Activated T-helper 1 cell treated with Interleukin-2 at 50 U/mL for 16 hours (primary cell): ENCODE measurements at places on chromosomes 12 and 14.

DNA sequence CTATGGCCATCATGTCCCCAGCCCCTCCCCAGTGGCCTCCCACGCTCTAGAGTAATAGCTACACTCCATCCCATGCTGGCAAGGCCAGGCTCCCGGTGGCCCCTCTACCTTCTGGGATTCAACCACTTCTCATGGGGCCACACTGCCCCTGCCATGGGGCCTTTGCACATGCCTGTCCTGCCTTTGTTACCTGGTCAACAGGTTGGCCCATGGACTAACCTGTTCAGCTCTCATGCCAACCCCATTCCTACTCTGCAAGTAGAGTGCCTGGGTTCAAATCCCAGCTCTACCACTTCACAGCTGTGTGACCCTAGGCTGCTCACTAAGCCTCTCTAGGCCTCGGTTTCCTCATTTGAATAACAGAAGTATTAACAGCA, 98.5 kb downstream of the RFLNA start:
- no peak for DNase-seq

DNA sequence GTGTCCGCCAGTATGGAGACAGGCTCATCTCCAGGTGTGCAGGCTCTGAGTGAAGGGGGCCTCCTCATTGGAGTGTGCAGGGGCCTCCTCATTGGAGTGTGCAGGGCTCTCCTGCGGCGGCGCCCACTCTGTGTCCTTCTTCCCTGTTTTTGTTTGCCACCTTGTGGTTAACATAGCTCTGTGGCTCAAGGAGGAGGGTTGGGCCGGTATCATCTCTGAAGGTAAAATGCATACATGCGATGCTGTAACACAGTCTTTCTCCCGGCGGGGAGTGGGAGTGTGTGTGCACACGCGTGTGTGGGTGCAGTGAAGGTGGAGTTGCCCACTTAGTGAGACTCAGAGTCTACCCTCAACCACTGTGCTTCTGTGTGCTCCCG, 429.4 kb downstream of the ZFP36L1 start:
- no peak for DNase-seq

- DNase-seq: no peak
Measured at GRCh38 chr12:68352067-68352466, 19.9 kb upstream of the MDM1 start.

DNA sequence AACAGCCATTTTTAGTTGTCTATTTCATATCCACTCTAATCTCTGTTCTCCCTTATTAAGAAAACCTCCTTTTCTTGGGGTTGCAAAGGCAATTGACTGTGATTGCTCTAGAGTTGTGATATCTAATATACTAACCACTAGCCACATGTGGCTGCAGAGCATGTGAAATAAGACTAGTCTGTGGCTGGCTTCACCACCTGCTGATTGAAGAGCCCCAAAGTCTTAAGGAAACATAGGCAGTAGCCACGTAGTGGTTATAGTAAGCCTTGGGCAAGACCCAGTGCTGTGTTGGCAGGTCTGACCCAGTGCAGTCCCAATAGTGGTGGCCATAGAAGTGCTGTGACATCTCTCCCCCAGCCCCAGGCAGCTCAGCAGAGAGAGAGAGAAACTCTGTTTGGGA, 28.4 kb upstream of the ATP2B1 start:
- DNase-seq: no peak

GRCh38 chr12:6084261-6084968, 40.1 kb downstream of the VWF start:
- no peak for DNase-seq

DNA sequence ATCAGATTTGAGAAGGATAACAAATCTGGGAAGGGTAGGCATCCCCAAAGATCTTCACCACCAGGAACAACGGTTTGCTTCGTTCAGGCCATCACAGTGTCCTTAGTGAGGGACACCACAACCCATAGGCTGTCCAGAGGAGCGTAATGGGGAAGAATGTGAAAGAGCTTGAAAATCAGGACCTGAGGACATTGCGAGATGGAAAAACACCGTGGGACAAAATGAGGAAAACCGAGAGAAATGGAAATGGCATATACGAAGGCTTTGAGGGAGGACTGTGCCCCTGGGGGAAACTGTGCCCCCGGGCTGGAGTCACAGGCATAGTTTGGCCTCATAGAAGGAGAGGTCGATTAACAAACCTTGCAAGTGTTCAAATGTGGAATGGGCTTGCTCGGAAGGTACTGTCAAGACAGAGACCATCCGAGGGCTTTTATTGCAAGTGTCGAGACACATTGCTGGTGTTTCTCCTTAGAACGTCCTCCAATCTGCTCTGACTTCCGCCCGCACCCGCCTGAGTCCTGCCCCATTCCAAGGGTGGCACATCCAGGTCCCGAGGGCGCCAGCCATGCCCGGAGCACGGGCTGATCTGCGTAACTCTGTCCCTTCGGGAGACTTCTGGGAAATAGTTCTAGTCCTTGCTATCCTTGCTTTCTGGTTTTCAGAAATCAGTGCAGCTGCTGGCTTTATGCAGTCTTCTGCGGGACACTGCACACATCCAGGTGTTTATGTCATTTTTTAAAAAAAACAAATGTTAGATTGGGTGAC, 885 bp upstream of the PALS1 start:
- peak; percentile 5 for DNase-seq

- DNase-seq: no peak
Measured at GRCh38 chr12:115452751-115453281, 768.8 kb upstream of the TBX3 start.

DNA sequence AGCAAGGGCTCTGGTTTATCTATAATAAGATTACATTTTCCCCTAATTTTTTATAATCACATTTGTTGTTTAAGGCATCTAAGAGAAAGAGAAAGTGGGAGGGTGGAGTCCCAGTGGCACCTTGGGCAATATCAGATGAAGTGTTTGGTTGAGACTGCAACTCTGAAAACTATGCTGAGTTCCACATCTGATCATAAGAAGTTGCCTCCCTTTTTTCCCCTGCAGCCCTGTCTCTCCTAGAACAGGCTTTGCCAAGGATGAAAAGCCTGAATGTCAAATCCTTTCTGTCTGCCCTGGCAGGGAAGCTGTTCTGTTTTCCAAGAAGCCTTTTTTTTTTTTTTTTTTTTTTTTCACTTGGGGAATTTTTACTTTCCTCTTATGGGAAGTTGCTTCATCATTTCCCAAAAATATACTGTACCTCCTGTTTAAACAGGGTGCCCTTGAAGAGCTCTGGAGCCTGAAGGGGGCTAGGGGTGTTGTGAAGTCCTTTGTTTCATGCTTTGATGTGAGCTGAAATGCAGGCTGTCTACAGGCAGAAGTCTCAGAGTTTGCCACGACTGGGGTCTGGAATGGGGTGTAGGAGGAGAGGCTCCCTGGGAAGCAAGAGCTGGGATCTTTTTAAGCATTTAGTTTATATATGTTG, 71.3 kb downstream of the SUSD6 start:
- no peak for DNase-seq

DNA sequence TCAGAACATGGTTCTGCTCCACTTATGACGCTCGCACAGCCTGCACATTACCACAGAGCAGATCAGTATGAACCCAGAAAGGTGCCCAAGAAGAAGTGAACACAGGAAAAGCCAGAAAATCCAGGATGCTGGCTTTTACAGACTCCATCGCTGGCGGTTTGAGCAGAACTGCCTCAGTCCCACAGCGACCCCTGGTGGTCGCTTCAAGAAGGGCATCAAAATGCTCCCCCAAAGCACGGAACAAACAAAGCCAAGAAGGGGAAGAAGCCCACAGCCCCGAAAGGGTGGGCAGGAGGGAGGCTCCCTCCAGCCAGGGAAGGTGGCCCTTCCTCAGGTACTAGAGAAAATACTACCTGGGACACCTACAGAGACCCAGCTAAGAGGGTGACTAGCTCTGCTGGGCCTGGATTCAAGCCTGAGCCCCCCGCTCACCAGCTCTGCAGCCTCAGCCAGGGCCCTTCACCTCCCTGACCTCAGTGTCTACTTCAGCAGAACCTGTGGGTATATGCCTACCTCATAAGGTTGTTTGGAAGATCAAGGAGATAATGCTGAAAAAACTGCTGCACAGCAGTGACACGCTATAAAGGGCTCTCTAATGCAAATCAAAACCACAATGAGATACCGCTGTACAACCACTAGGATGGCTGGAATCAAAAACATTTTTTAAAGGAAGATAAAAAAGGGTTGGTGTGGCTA, 98.1 kb downstream of the NCOR2 start:
- DNase-seq: no peak

- DNase-seq: no peak
Measured at GRCh38 chr12:108526482-108527165, 11.5 kb downstream of the FICD start.

DNA sequence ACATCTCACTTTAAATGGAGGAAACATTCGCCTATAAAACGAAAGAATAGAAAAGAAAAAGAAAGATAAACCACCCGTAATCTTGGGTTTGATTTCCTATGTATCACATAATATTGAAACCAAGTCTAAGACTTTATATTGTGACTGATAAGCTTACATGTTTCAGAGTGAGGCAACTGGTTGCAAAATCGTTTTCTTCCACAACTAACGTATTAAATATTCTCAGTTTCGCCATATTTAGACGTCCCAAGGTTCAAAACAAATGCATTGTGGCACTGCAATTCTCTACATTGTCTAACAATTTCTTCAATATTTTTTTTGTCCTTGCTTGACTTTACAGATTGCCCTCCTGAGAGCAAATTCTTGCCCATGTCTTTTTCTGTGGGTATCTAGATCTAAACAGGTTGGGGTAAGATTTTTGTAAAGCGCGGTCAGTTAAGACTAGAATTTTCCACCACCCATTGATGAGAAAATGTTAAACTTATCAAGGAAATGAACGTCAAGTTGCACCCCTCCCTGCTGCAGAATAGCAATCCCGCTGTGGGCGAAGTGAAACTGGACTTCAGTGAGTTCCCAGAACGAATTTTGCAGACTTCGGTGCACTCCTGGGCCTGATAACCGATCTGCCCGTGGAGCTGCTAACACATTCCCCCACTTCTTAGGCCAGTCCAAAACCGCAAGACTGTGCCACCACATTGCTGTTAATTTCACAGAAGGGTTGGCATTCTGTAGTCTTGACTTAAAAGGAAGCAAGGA, 2.7 kb downstream of the TBX3 start:
- no peak for DNase-seq

- no peak for DNase-seq
Measured at GRCh38 chr12:75337905-75338304, 3.4 kb downstream of the GLIPR1L1 start.

DNA sequence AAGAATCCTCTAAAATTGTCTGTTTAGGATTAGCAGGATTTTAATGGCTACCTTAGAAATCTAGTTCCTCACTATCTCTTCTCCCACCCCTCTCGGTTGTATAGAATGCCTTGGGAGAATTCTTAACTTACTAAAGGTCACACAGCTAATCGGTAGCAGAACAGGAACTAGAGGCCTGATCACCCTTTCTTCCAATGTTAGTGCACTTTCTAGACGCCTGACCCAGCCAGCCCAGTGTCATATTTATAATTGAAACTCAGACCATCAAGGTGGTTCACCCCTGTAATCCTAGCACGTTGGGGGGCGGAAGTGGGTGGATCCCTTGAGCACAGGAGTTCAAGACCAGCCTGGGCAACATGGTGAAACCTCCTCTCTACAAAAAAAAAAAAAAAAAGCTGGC, 1.7 kb downstream of the TIGAR start:
- no peak for DNase-seq

DNA sequence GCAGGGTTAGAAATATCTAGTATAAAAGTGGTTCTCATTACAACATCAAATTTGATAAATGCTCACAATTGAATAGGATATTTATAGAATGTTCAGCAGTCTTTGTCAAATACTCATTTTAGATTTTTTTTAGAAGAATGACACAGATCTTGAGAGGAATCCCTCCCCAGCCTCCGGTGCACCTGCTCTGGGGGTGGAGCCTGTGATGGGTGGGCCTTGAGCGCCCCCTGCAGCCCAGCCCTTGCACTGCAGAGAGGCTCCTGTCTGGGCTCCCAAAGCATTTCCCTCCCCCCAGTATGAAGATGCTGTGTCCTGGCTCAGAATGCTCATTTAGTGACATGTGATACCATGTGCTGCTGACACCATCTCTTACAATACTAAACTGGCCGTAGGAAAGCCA, 792.3 kb downstream of the TMEM121 start:
- peak; percentile 27 for DNase-seq

- no peak for DNase-seq
Measured at GRCh38 chr12:95851606-95852005, 7.1 kb upstream of the SNRPF start.

GRCh38 chr12:107079172-107080011, 14.0 kb downstream of the CRY1 start:
- no peak for DNase-seq

DNA sequence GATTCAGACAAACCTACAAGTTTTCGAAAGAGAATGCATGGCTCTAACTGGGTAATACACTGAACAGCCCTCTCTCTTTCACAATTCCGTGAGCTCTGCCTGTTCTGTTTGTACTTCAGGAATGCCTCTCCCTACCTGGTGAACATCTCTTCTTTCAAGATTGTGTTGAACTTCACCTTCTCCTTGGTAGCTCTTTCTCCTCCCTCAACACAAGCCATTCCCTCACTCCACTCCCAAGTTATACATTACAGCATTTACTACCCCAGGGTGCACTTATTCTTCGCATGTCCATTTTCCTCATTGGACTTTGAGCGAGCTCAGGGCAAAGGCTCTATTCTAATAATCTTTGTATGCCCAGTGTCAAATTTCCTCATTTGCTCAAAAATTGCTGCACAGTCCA, 28.3 kb downstream of the NRDE2 start:
- no peak for DNase-seq

- DNase-seq: no peak
Measured at GRCh38 chr14:88515499-88516221, 39.1 kb downstream of the PTPN21 start.

DNA sequence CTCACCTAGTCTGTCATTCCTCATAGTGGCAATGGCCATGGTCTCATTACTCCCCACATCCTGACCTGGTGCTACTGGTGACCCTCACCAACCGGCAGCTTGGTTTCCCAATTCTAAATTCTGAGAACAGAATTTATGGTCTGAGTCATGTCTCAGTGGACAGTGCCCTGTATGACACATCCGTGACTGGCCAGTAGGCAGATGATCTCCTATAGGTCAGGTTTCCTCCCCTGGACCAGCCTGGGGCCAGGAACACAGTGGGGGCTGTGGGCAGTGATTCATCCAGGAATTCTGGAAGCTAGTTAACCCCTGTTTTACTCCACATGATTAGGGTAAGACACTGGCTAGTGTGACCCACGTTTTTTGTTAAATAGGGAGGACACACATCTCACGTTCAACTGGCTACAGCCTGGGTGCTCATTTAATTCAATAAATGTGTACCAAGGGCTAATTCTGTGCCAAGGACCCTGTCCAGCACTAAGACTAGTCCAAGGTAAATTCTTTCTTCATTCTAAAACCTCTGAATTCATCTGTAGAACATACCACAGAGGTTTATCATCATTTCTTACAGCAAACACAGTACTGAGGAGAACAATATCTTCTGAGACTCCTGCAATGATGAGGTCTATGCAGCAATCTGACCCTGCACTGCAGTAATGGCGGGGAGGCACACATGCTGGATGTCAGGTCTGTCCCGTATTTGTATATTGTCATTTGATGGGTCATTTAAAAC, 249.6 kb upstream of the TBX3 start:
- DNase-seq: no peak
